ENCODE measurements at places on chromosomes 2 and 18.

DNA sequence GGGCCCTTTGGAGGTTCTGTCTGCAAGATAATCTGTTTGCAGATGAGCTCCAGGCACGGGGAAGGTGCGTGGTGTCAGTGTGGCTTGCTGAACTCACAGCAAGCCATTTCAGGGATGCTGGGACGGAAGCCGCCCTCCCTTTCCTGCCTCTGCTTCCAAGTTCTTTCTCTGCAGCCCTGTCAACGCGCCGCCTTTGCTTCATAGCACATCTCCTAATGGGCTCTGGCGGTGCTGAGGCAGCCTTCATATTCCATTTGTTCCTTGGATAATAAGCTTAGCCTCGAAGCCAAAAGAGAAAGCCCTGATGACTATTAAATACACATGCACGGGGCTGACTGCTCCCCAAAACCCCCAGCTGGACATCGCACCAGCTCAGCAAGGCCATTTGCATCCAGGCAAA is 81.7 kb upstream of the TAF1B start:
- no peak for DNase-seq

GRCh38 chr2:144324446-144325045 is 195.4 kb downstream of the ZEB2 start:
- DNase-seq: no peak

- DNase-seq: no peak
Observed at GRCh38 chr2:96888072-96889011, 18.5 kb upstream of the SEMA4C start.

DNA sequence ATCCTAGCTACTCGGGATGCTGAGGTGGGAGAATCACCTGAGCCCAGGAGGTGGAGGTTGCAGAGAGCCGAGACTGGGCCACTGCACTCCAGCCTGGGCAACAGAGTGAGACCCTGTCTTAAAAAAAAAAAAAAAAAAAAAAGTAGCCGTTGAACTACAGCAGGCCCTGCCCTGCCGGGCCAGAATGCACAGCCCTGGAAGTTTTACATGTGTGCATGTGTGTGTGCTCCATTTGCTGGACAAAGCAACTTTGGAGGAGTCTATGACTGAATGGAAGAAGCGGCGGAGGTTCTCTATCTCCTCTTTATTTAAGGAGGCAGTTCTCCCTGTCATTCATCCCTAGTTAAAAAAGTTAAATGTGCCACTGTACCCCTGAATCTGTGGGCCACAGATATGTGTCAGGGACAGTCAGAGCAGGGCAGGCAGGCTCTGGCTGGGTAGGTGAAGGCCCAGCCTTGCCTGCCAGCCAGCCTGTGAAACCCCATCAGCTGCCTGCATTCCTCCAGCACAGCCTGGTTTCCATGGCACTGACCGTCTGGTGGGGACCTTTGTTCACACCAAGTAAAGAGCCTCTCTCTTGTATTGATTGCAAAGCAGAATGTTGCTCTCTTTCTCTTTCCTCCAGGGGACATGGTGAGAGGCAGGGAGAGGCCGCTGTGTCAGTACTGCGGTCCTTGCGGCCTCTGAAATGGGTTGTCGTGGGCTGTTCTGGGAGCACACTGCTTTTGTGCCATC is 10.9 kb downstream of the LIPG start:
- no peak for DNase-seq

DNA sequence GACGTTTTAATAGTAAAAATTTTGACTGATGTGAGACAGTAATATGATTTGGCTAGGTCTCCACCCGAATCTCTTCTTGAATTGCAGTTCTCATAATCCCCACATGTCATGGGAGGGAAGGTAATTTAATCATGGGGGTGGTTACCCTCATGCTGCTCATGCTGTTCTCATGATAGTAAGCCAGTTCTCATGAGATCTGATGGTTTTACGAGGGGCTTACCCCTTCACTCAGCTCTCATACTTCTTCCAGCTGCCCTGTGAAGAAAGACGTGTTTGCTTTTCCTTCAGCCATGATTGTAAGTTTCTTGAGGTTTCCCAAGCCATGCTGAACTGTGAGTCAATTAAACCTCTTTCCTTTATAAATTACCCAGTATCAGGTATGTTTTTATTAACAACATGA is 327.0 kb upstream of the CDH7 start:
- no peak for DNase-seq

DNA sequence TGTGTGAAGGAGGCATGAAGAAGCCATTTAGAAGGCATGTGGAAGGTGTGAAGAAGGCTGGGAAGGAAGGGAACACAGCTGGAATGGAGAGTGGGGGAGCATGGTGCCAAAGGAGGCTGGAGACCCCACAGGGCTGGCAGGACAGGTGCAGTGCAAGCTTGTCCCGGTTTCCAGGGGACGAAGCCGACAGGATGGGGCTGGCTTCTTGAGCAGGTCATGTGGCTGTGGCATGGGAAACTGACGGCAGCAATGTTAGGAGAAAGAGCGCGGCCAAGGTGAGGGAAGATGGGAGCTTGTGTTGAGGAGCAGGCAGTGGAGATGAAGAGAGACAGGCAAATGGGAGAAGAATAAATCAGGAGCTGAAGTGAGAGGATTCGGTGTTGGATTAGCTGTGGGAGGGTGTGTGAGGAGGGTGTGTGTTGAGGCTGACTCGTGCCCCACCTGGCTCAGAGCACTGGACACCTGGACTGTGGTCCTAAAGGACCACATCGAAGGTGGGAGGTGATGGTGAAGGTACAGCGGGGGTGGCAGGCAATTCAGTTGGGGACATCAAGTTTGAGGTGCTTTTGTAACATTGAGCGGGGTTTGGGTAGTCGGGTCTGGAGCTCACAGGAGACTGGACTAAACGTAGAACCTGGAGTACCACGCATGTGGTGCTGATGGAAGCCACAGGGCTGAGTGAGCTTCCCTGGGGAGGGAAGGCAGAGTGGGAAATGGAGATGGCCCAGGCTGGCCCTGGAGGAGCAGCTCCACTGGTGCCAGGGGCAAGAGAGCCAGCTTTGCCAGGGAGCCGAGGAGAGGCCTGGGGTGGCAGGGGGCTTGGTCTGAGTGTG is 165.6 kb upstream of the HDAC4 start:
- no peak for DNase-seq

DNA sequence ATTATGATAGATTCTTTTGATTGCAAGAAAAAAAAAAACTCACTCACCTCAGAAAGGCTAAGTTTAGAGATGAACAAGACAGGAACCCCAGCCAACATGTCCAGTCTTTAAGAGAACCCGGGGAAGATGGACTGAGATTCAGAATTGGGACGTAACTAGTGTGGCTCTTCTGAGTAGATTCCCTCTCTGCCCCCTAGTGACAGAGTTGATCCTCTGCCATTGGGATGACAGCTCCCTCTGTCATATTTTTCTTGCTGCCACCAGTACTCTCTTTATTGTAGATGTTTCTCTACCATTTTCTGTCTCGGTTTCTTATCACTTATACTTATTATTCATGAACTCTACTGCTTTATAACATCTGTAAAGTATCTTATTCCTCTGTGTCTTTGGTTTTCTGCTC is 77.7 kb downstream of the GULP1 start:
- no peak for DNase-seq

- no peak for DNase-seq
Observed at GRCh38 chr18:8501044-8501443, 108.2 kb upstream of the RAB12 start.

DNA sequence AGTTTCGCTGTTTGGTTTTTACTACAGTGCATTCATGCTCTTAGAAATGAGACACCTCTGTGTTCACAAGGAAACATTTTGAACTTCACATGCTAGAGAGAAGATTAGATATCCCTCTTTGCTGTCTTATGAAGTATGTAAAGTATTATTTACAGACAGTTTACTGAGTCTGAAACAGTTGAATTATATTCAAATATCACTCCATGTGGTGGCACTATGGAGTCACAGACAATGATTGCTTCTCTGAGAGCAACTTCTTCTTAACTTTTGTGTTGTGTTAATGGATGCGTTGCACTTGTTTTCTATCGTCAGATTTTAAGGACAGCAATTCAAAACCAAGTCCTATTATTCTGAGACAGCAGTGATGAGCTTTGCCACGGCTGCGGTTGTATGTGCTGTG is 823.6 kb downstream of the GALR1 start:
- DNase-seq: no peak

DNA sequence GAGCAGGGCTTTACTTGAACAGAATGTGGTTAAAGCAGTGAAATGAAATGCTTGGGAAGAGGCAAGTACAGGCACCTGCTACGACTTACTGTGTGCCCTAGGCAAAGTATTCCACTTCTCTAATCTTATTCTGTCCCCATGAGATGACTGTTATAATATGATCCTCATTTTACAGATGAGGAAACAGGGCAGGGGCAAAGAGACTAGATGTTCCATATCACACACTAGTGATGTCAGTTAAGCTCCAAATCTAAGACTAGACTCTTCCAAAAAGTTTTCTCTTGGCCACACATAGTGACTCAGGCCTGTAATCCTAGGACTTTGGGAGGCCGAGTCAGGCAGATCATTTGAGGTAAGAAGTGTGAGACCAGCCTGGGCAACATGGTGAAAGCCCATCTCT is 235.0 kb downstream of the SETBP1 start:
- no peak for DNase-seq

DNA sequence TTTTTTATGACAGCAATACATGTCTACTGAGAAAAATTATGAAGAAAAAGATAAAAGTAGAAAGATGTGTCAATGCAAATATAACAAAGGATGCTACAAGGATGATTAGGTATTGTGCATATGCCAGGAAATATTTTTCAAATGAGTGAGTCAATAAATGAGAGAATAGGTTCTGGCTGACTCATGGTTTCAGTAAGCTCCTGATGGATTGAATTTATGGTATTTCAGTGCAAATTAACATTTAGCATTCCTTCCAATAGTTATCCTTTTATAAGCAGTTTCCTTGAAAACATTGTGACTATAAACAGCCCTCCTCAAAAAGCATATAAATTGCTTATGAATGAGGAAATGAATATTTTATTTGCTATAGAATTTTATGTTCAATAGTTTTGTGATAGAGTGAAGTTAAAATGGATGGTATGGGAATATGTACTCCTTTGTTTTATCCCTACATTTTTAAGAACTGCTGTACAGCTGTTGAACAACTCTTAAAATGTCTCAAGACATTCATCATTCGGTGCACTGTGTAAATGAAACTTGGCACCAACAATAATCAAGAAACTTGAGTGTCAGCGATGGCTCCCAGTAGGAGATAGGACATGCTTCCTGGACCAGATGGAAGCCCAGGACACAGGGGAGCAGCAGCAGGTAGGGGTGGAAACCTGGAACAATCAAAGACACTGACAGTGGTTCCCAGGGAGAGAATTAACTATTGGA is 144.7 kb downstream of the PMAIP1 start:
- DNase-seq: no peak

DNA sequence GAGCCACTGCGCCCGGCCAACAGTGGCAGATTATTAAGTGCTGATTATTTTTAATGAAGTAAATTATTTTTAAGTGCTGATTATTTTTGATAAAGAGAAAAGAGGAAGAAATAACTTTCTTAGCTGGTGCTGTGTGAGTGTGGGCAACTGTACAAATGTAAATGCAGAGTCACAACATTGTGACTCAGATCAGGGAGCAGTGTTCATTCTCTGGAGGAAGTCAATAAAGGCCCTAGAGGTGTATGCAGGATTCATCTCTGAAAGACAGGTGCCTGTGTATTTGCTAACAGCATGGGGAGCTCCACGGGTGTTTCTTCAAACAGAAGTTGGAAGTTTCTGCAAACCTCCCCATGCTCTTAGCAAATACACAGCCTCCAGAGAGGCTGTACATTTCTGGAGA is 6.2 kb downstream of the KRTCAP3 start:
- DNase-seq: no peak

DNA sequence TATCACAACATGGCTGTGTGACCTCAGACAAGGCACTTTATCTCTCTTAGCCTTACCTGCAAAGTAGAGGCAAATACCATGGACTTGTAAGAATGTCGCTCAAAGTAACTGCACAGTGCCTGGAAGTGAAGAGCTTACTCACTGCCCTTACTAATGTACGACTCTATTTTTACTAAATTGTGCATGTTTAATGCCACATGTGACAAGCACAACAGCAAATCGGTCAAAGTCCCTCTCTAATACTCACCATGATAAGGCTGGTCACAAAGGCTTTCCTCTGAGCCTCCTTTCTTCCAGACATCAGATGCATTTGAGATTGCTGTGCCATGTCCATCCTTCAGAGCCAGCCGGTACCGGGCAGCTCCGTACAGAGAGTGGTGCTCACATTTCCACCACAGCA is 100.4 kb upstream of the CD302 start:
- no peak for DNase-seq

DNA sequence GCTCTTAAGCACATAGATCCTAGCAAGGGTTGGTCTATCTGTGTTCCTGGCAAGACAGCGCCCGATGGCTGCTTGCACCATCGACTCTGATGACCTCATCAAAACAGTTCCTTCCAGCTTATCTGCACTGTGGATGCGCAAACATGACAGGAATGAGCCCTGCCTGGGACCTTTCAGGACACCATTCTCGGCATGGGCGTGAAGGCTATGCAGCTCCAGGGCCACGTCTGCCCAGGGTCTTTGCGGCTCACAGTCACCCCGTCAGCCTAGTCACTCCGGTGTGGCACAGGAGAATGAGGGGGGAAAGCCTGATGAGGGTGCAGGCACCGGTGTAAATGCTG is 147.8 kb upstream of the TWIST2 start:
- DNase-seq: no peak

- no peak for DNase-seq
Observed at GRCh38 chr2:47023332-47023731, 107.7 kb upstream of the MCFD2 start.

GRCh38 chr18:6521803-6522418 is 107.2 kb upstream of the L3MBTL4 start:
- no peak for DNase-seq

GRCh38 chr2:26988058-26988860 is 17.8 kb downstream of the MAPRE3 start:
- DNase-seq: no peak

GRCh38 chr2:199485732-199486335 is 28.1 kb upstream of the SATB2 start:
- DNase-seq: no peak

- no peak for DNase-seq
Observed at GRCh38 chr18:76824754-76825153, 2.4 kb downstream of the ZNF236 start.

DNA sequence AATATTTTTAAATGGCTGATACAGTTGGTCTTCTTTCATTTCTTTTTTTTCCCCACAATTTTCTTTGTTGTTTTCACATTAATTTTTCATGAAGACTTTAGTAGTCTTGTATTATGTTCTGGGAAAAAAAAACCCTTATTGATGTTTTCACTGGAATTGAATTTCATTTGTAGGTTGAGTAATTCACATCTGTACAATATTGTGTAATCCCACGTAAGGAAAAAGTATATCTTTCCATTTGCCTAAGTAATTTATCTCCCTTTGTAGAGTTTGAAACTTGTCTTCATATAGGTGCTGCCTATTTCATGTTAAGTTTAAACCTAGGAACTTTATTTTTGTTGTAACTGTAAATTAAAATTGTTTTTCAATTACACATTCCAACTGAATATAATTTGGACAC is 2.0 kb downstream of the DNAJC27 start:
- DNase-seq: no peak

DNA sequence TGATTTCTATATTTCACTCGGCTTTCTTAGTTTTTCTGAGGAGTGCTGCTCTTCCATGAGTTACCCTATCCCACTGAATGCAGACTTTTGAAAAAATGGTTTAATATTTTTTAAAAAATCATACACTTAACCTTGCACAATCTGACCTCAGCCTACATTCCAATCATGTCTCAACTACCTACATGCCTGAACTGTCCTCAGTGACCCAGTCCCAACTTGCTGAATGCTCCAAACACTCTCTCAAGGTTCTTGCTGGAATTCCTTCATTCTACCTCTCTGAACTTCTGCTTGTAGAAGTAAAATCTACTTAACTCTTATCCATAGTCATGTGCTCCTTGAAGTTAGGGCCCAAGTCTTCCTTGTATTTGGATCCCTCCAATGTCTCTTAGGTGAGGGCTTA is 181.6 kb downstream of the XIRP2 start:
- no peak for DNase-seq

- DNase-seq: no peak
Observed at GRCh38 chr2:120766470-120767351, 31.0 kb downstream of the GLI2 start.

All from stimulated activated CD8-positive, alpha-beta memory T cell treated with anti-CD3 and anti-CD28 coated beads, Interleukin-2, amount 100 ng/mL, for 48 hours (primary cell).